NCI-H446 treated with DMSO at 0.1 percent for 48 hours (cell line): ENCODE measurements at places on chromosomes 11 and 22.
A peak's percentile ranks its signal among the peaks of the same experiment; 100 is the strongest.

GRCh38 chr11:1541474-1542204 lies 30.4 kb downstream of the DUSP8 start:
- DNase-seq = no peak

DNA sequence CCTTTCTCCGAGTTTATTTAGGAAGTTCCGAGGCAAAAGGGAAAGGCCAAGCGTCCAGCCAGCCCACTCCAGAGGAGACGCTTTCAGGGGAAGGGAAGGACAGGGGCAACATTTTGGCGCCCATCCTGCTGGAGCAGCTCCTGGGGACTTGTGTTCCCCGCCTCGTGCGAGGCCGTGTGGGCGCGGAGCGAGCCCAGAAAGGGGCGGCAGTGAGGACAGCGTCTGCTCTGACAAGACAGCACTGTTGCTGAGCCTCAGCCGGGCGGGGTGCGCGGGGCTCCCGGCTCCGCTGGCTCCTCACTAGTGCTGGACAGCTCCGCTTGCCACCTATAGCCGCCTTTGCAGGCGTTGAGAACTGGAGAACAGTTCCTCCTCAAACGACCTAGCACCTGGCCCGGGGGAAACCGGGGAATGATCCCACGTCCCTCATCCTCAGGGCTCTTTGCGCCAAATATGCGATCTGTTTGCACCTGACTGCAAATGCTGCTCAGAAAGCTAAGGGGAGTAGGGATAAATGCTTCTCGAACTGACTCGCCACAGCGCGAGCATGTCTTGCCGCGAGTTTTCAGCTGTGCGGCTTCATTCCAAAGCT lies 722 bp upstream of the GUCY1A2 start:
- DNase-seq = no peak

DNA sequence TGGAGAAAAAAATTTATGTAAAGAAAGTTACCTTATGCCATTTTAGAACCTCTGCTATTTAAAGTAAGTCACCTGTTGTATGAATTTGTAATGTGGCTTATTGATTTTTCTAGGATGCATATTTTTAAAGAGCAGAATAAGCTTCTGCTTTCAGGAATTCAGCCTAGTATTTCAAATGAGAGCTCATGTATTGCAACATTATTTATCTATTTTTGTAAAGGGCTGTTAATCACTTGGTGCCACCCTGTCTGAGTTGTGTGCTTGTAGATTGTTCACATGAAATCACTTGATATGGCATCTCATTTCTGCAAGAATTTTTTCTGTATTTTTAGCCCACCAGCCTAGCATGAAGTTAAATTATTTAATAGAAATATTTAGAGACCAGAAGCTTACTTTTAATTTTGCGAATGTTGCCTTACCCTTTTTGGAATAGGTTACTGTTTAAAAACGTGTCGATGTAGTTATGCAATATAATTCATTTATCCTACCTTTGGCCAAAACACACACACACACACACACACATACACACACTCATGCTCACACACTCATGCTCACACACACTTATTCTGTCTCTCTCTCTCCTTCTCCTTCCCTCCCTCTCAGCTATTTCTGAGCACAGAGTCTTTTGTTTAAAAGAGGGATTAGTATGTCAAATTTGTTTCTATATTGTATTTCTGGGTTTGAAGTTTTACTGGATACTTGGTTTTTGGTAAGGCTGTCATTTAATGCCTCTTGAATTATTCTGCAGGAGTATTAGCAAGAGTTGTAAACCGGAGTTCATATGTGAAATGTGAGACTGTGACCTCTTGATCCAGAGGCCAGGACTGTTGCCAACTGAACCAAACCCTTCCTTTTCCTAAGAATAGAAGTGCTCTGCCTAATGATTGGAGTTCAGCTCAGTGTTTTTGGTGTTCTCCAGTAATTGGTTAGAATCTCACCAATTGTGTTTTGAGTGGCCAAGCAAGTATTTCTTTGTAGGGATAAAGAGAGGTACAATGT lies 34.4 kb downstream of the YAP1 start:
- no peak for DNase-seq

DNA sequence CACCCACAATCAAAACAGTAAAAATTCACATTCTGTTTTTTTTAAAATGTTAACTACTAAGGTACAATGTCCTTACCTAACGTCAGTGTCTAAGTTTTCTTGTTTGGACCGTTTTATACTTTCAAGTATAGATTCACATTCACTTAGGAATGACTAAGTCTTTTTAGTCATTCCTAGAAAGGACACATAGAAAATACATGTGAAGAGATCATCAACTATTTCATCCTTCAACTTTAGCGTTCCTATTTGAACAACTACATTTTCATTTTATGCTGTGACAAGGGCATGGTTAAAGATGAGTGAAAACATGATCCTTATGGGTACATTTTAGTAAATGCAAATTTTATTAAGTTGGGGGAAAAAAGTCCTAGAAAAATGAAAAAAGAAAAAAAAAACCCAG lies 62.8 kb downstream of the DDX10 start:
- DNase-seq = no peak

- no peak for DNase-seq
Measured at GRCh38 chr11:14393889-14394288, 34.9 kb upstream of the RRAS2 start.

GRCh38 chr11:43976863-43977262 lies 34.4 kb downstream of the C11orf96 start:
- no peak for DNase-seq

GRCh38 chr11:110830344-110830743 lies 118.1 kb upstream of the ARHGAP20 start:
- DNase-seq = no peak

DNA sequence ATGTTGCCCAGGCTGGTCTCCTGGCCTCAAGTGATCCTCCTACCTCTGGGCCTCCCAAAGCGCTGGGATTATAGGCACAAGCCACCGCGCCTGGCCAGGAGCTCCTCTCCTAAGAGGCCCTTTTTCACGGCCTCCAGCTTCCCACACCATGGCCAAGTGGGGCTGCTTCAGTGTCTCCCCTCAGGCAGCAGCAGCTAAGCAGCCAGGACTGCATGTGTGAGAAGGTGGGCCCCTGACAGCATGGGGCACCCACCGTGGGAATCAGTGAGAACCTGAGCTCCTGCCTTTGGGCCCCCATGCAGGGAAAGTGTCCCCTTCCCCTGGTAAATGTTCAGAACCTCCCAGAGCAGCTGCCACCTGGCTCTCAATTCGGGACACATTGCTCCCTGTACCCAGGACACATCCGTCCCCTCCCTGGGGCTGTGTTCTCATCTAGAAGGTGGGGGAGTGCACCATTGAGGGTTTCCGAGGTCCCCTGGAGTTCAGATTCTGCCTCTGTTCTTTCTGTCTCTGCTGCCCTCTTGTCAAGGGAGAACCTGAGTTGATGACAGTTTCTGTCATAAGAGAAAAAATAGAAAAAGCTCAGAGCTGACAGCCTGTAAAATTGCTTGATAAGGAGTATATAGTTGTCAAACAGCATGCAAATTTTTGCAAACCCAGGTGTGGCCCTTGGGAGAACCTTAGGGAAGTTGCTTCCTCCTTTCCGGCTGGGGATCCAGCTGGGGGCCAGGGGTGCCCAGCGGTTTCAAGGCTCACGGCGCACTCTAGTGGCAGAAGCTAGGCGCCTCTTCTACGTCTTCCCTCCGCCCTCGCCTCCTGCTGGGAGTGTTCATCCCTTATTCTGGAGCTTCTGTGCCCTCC lies 29.7 kb downstream of the FAM83F start:
- peak; percentile 28 for DNase-seq

DNA sequence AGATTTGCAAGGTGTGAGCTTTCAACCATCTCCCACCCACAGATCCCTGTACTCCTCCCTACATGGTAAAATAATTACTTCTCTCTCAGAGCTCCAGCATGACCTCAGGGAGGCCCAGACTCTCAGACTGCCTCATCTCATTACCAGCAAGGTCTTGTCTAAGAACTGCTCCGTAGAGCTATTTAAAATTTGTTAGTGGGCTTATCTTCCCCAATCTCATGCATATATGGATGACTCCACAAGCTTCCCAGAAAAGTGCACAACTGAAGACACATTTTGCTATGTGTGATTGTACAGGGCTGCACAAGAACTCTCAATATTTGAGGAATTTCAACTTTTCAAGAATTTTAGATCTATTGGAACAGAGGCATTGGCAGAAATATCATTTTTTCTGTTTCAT lies 230.3 kb downstream of the CSNK2A3 start:
- no peak for DNase-seq

DNA sequence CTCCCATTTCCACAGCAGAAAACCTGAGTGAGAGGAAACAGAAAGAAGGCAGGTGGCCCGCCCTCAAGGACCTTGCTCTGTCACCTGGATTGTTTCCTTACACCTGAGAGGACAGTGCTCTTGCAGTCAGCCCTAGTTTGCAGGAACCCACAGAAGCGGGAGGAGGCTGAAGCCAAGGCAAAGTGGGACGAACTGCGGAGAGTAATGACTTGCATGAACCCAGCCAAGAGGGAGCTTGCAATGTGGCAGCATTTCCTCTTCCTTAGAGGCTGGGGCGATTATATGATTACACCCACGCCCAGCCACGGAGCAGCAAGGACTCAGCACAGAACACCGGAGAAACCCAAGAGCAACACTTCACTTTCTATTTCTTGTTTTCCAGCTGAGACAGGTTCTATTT lies 102.6 kb downstream of the SPON1 start:
- DNase-seq = no peak

DNA sequence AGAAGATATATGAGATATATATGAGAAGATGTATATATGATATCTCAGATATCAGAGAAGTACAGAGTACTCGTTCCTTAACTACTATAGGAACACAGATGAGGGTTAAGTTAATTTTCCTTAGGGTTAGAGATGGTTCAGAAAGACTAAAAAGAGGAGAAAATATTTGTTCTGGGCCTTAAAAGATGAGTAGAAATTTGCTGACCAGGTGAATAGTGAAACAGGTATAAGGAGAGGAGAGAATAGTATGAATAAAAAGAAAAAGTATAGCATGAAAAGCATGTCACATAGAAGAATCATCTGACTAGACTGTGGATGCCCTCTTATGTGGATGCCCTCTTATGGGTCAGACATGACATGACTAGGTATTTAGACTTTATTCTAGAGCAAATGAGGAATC lies 6.3 kb upstream of the RAB39A start:
- no peak for DNase-seq

DNA sequence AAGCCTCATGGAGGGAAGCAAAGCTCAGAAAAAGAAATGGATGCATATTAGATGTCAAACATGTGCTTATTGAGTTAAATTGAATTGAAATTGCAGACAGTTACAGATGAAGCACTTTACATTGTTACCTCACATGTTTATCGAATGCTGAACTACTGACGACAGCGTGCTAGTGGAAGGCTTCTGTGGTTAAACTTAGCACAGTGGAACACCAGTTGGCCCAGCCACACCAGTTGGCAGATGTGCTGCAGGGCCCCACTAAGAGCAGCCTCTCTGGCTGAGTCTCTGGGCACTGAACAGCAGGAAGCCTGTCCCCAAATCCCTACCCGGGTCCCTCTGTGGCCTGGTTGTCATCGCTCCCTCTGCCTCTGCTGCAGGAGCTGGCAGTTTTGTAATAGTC lies 242.1 kb downstream of the NTM start:
- DNase-seq = no peak

- no peak for DNase-seq
Measured at GRCh38 chr22:21947040-21948014, 5.3 kb downstream of the PPM1F start.

DNA sequence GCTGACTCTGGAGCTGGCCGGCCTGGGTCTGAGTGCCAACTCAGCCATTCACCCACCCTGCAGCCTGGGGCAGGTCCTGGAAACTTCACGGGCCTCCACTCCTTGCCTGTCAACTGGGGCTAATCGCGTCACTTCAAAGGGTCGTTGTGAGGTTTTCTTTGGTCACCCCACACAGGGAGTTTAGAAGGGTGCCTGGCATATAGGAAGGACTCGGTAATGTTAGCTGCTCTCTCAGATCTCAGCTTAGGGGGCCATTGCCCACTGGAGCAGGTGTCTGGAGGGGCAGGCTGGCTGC lies 7.3 kb downstream of the INCENP start:
- DNase-seq = no peak

DNA sequence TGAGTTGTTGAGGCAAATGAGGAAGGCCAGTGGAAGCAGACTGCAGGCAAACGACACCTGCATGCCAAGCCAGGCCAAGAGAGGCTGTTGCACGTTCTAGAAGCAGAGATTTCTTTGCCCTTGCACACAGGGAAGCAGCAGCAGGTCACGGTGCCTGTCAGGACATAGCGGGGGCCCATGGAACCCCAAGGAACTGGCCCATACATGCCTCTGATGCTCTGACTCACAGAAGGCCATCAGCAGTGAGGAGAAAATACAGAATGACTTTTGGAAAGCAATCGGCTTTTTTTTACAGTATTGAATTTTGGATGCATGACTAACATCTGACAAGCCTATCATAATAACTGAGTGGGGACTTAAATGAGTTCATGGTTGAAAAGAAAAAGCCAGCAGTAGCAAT lies 123.9 kb downstream of the MPPED1 start:
- DNase-seq = no peak

DNA sequence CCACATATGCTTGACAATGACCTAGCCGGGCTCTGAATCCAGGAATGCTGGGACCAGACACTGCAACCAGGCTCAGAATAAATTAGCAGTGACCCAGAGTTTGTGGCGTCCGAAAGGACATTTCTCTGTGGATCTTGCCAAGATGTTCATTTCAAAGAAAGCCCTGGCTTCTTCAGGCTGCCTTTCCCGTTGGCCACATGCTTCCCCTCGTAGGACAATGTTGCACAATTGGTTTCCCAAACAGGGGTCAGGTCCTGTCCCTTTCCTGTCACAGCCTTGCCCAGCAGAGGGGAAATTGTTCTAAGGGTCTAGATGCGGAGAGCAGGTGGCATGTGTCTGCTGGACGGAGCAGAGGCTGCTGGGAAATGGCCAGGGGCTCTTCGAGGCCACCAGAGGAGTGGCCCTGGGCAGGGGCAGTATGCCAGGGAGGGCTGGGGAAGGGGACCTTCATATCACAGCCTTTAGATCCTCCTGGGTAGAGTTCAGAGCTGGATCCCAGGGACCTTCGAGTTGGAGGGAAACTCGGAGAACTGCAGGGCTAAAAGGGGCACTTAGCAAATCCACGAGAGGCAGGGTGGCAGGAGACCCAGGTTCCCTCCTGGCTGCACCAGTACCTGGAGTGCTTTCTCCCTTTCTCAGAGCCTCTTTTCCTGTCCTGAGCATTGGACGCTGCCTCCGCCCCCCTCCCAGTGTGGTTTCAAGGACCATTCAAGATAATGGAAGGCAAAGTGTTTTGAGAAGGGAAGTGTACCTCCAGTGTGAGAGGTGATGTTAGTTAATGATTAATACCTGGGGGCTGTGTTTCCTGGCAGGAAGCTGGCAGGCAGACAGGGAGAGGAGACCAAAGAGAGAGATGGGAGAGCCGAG lies 42.3 kb downstream of the C11orf96 start:
- DNase-seq = no peak

- no peak for DNase-seq
Measured at GRCh38 chr22:49788504-49788903, 39.2 kb downstream of the BRD1 start.

DNA sequence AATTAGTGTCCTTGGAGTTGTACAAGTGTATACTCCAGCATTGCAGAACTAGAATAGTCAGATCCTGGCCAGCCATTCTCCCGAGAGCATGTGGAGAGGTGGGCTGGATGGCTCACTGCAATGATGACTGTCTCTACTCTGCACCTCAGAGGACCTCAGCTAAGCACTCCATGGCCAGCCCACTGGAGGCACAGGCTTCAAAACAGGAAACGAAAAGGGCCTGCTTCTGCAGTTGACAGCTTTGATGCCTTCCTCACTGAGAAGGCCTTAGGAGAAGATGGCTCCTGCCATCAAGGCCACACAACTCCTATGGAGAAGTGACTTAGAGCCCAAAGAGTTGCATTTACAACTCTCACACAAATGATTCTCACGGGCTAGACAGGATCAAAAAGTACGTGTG lies 9.1 kb downstream of the POLD4 start:
- DNase-seq = no peak
